Osteoblast (primary cell): ENCODE measurements at places on chromosomes 11 and 22. TPM values are rescaled to one million over a fixed set of nuclear protein-coding genes. Genes with fewer than 3 reads are reported as not detected.

The KRTAP5-9 gene
- total RNA-seq, result not detected in 2 replicates

The MYBPC3 gene
- total RNA-seq, result not detected in 2 replicates

The ZNF195 gene
- total RNA-seq, result 14.7 and 19.2 TPM in 2 replicates

The DGCR6 gene
- 0.59 and 1.1 TPM in 2 replicates for total RNA-seq

The CCND1 gene
- total RNA-seq, result 187 and 237 TPM in 2 replicates

The HMOX1 gene
- 411 and 475 TPM in 2 replicates for total RNA-seq

The KCNQ1 gene
- total RNA-seq, result not detected in 2 replicates

The SF3B2 gene
- total RNA-seq, result 131 and 164 TPM in 2 replicates

The USH1C gene
- total RNA-seq, result not detected in 2 replicates

The SESN3 gene
- 24.6 and 33.3 TPM in 2 replicates for total RNA-seq

The PRODH gene
- under 0.01 TPM in 1 of 2 replicates, not detected in the other for total RNA-seq

The CASP1 gene
- 13.6 and 14.1 TPM in 2 replicates for total RNA-seq

The MMP13 gene
- total RNA-seq, result 1.8 and 2.5 TPM in 2 replicates

The KCNK4 gene
- 0.29 and 0.36 TPM in 2 replicates for total RNA-seq

- peak; percentile 26 for DNase-seq
These were observed 18.8 kb upstream of the PARVA start for GRCh38 chr11:12358302-12359188.

- DNase-seq, result peak; percentile 96
These were observed 22.6 kb downstream of the RTN4RL2 start for GRCh38 chr11:57482782-57483561.

GRCh38 chr22:17281440-17281841 lies 62.2 kb upstream of the ADA2 start:
- no peak for DNase-seq

DNA sequence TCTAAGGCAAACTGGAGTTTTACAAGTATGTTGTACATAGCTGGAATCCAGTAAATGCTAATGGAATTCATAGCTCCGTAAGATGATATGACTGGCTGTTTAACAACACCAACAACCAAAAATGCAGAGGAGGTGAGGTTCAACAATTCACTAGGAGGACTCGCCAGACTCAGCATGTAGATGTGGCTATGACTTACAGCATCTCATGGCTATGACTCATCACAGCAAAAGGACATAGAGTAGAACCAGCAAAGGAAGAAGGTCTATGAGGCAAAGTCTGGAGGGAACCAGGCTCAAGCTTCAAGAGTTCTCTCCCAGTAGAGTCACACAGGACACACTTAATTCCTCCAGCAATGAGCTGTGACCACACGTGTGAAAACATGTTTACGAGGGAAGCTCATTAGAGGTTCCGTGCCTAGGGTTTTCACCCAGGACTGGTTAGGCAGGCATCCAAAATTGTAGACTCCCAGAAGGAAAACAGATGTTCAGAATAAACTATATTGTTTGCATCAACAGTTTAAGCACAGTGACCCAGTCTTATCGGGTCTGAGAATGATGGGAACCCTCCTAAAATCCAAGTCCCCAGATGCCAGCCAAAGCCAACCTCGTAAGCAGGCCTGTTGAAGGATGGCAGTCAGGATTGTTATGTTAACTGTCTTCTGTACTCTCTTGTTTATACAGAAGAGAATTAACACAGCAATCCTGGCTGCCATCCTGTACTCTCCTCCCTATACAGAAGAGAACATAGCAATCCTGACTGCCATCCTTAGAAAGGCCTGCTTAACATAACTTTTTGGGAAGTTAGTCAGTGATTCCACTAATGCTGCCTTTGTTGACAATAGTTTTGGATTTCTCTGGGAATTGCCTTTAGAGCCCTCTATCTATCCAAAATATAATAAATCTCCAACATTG lies 116.6 kb downstream of the LARGE1 start:
- peak; percentile 72 for DNase-seq

DNA sequence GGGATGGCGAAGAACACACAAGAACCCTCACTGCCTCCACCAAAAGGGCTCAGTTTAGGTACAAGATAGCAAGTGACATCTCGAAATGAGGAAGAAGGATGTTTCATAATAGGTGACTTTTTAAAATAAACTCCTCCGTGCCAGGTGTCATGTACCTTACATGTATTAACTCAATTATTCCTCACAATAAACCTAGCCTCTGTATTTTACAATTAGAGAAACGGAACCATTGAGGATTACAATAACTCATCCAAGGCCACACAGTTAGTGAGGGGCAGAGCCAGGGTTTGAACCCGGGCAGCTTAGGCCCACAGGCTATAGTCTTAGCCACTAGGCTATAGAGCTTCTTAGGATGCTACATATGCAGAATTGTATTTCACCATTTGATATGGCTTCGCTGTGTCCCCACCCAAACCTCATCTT lies 965 bp upstream of the PAMR1 start:
- no peak for DNase-seq

DNA sequence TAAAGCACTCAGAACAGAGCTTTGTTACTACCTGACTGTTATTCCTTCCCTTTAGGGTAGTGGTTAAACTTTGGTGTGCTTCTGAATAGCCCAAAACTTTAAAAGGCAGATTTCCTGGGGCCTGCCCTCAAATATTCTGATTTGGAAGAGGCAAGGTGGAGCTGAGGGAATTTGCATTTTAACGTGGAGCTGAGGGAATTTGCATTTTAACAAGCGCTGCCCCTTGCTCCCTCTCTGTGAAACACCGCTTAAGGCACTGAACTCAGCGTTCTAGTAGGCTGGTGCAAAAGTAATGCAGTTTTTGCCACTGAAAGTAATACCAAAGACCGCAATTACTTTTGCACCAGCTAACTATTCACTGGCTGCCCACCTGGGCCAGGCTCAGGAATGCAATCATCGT lies 35.0 kb downstream of the TPST2 start:
- DNase-seq, result no peak

- DNase-seq, result no peak
These were observed 6.9 kb upstream of the B3GNT6 start for GRCh38 chr11:77027275-77027674.

DNA sequence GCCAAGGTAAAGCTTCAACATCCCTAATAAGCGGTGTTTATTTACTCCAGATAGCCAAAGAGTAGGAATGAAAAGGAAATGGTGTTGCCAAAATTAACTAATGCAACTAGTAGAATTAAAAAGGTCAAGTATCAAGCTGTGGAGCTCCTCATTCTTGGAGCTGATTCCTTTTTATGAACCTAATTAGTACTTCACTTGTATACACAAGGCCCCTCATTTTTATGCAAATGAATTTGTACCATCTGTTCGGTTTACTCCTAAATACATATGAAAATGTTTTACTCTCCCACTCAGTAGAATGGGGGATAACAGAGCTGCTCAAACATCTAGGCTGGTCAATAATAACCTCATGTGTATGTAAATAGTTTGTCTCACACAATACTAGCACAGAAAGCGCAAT lies 426.4 kb upstream of the LUZP2 start:
- no peak for DNase-seq

DNA sequence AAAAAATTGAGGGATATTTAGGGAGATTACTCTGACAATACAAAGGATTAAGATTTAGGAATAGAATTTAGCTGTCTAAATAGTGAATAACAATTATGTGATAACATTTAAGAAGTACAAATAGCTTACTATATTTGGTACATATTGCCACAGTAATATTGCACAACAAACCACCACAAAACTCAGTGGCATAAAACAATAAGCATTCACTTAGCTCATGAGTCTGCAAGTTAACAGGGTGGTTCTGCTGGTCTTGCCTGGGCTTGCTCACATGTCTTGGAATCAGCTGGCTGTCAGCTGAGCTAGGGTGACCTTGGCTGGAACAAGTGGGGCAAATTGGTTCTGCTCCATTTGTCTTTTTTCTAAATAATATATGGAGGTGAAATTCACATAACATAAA lies 115.1 kb downstream of the DCDC1 start:
- no peak for DNase-seq

DNA sequence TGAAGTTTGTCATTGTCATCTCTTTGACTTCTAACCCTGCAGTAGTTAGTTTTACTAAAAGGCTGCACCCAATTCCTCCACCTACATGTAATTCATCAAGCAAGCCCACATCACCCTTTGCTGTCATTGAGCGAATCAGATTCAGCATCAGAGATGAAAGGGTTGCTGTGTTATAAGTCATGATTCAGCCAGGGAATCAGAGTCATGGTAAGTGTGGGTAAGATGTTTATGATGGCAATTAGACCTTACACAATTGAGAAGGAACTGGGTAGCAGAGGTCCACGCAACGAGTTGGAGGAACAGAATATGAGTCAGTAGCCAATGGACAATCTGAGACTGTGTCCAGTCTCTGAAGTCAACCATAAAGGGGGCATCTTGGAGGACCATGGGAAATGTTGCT lies 162.8 kb upstream of the SNX19 start:
- no peak for DNase-seq

GRCh38 chr11:71448257-71449171 lies at the start of gene DHCR7:
Gene DHCR7 (minus strand): TSS chr11:71448393. CDS start chr11:71444952, 3,441 bp downstream.
- DNase-seq, result peak; percentile 100

GRCh38 chr11:30155428-30155827 lies 75.4 kb upstream of the FSHB start:
- no peak for DNase-seq

DNA sequence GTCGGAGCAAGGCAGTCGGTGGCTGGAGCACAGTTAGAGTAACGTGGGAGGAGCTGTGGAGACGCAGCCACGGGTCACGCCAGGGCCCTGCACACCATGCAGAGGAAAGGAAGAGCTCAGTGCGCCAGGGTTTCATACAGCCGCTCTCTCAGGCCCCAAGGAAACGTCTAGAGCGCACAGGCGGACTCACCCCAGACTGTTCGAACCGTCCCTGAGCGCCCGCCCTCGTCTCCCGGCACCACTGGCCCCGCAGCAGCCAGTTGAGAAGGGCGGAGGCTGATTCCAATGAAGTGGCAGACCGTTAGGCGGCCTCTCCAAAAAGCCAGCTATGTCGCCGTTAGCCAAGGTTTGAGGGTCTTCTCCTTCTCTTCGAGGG lies 483 bp upstream of the HYLS1 start:
- DNase-seq, result peak; percentile 65

DNA sequence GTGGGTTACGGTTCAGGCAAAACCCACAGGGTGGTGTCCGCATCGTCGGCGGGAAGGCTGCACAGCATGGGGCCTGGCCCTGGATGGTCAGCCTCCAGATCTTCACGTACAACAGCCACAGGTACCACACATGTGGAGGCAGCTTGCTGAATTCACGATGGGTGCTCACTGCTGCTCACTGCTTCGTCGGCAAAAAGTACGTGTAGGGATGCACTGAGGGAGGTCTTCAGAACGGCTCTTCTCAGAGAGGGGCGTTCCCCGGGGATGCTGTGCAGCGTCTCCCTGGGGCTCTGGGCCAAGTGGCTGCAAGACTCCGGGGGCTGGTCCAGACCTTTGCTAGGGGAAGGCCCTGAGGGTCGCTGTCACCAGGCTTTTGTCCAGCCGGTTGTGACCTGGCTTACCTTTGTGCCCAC lies 1.3 kb downstream of the ACR start:
- peak; percentile 73 for DNase-seq

DNA sequence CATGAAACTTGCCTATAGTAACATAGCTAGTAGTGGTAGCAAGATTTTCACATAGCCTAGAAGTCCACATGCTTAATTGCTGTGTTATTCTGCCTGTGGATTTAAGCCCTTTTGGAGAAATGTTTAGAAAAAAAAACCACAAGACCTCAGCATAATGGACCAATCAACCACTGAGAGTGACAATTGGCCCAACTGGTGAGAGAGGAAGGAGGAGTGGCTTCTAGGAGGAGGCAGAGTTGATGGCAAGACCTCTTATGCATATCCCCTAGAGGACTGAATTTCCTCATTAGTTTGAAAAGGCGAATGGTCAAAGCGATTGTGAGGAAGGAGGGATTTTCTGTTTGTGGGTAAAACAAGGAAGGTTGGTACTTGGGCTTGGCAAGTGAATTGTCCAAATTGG lies 30.6 kb downstream of the NNMT start:
- no peak for DNase-seq

GRCh38 chr11:67295846-67296245 lies 6.7 kb downstream of the ANKRD13D start:
- no peak for DNase-seq
